Fibroblast of skin of back (primary cell): ENCODE measurements at places on chromosomes 2 and 18.
A peak's percentile ranks its signal among the peaks of the same experiment; 100 is the strongest.

DNA sequence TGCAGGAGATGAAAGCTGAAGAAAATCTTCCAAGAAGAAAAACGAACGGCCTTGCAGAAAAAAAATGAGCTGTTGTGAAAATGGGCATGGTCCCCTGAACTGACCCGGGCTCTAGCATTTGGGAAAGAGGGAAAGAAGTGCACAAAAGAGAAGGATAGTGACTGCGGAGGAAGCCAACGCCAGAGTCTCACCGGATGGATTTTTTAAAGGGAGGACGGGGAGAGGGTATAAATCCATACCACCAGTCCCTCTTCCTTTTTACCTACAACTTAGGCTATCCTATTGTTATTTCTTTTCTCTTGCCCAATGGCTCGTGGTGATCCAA is 601 bp downstream of the WDR35 start:
- no peak for DNase-seq

DNA sequence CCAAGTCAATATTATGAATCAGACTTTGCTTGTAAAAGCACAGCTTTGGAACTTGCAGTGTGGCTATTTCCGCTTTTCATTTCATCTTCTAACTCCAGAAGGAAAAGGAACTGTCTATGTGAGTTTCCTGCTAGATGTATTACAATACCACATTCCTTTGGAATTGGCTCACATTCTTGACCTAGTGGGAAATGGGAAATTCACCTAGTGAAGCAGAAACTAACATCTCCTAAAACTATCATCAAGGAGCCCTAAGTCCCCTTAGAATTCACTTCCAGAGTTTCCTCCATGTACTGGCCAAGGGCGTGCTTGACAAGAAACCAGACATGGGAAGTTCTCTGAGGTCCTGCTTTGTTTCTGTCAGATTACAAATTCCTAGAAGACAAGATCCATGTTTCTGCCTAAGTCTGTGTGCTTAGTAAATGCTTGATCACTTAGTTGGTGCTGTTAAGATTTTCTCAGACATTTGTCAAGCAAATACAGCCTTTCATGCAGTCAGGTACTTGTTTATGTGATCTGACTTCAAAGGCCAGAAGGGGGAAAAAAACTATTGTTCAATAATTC is 275.7 kb upstream of the FN1 start:
- DNase-seq, result peak; percentile 89

DNA sequence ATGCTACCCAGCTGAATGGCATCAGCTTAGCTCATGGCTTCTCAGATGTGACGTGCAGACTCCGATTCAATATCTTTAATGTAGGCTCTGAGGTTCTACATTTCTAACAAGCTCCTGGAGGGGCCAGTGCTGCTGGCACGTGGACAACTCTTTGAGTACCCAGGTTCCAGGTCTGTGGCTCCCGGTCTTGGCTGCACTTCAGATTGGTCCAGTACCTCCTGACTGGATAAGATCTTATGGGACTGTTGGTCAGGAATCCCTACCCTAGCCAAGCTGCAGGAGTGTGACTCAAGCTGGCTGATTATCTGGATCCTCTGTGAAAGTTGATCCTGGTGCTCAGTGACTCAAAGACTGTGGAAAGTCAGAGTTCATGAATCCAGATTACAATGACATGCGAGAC is 222.1 kb downstream of the ANKRD30B start:
- peak; percentile 87 for DNase-seq

DNA sequence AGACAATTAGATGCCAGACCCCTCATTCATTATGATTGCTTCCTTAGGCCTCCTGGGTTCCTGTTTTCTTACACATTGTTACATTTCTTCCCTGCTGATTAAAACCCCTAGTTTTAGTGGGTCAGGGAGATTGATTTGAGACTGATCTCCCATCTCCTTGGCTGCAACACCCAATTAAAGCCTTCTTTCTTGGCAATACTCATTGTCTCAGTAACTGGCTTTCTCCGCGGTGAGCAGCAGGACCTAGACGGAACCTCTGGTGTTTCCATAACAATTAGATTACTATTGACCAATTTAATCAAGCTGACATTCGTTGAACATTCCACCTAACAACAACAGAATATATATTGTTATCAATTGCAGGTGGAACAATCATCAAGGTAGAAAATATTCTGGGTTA is 1676.4 kb upstream of the SLC39A10 start:
- DNase-seq, result no peak

DNA sequence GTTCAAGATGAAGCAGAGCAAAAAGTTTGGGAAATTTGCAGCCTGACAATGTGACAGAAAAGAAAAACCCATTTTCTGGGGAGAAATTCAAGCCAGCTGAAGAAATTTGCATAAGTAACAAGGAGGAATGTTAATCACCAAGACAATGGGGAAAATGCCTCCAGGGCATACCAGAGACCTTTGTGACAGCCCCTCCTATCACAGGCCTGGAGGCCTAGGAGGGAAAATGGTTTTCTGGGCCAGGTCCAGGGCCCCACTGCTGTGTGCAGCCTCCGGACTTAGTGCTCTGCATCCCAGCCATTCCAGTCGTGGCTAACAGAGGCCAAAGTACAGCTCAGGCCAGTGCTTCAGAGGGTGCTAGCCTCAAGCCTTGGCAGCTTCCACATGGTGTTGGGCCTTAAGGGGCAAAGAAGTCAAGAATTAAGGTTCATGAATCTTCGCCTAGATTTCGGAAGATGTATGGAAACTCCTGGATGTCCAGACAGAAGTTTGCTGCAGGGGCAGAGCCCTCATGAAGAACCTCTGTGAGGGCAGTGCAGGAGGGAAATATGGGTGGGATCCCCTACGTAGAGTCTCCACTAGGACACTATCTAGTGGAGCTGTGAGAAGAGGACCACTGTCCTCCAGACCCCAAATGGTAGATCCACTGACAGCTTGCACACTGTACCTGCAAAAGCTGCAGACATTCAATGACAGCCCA is 314.1 kb upstream of the TRIB2 start:
- DNase-seq, result no peak

GRCh38 chr2:168577885-168578284 is 121.8 kb downstream of the CERS6 start:
- DNase-seq, result no peak

GRCh38 chr18:4586731-4587130 is 131.6 kb upstream of the DLGAP1 start:
- no peak for DNase-seq

GRCh38 chr2:67256892-67257291 is 140.2 kb upstream of the ETAA1 start:
- peak; percentile 89 for DNase-seq

- DNase-seq, result peak; percentile 56
Observed at GRCh38 chr18:63307551-63308200, 11.9 kb downstream of the BCL2 start.

GRCh38 chr18:74063023-74063422 is 84.6 kb downstream of the FBXO15 start:
- DNase-seq, result no peak

- DNase-seq, result peak; percentile 60
Observed at GRCh38 chr2:66803726-66804125, 368.8 kb downstream of the MEIS1 start.

DNA sequence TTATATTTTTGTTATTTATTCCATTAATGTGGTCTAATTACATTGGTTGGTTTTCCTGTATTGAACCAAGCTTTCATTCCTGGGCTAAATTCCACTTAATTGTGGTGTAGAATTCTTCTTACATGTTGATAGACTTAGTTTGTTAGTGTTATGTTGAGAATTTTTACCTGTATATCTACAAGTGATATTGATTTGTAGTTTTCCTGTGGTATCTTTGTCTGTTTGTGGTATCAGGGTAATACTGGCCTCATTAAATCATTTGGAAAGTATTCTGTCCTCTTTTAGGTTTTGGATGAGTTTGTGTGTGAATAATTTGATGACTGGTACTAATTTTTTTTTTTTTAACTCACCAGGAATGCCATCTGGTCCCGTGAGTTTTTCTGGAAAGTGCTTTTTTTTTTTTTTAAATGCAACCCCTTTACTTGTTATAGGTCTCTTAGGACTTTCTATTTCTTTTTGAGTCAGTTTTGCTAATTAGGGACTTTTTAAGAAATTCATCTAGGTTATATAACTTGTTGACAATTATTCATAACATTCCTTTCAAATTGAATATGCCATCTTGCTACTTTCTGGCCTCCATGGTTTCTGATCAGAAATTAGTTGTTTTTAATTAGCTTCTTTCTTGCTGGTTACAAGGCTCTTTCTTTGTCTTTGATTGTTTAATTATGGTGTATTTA is 232.8 kb downstream of the CCDC85A start:
- DNase-seq, result no peak

DNA sequence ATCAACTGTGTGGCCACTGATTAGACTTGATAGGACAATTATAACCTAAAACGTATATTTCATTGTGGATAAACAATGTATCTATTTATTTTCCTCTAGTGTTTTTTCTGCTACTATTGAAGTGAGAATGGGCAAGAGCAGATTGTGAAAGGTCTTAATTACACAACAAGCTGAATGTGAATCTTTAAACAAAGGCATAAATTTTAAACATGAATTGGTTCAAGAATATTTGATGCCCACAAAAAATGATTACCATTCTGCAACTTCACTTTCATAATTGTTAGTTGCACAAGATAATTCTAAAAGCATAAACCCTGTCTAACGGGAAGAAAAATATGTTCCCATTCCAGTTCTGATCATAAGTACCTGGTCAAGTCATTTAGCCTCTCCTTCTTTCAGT is 285.6 kb downstream of the GULP1 start:
- DNase-seq, result no peak

- no peak for DNase-seq
Observed at GRCh38 chr18:49073437-49073836, 122.7 kb upstream of the SMAD7 start.

DNA sequence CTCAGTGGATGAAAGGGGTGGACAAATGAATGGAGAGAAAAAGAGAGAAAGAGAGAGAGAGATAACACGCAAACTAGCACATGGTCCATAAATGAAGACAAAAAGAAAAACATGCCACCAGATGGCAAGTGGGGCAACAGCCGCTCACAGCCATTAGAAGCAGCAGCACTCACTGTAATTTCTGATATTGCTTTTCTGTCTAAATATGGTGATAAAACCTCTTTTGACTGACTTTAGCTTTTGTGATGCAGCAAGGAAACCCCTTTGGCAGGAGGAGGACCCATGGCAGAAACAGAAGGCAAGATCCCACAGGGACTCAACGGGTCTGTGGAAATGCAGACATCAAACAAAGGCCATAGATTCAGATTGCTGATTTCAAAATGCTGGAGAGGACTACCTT is 88.0 kb upstream of the CDH20 start:
- no peak for DNase-seq

DNA sequence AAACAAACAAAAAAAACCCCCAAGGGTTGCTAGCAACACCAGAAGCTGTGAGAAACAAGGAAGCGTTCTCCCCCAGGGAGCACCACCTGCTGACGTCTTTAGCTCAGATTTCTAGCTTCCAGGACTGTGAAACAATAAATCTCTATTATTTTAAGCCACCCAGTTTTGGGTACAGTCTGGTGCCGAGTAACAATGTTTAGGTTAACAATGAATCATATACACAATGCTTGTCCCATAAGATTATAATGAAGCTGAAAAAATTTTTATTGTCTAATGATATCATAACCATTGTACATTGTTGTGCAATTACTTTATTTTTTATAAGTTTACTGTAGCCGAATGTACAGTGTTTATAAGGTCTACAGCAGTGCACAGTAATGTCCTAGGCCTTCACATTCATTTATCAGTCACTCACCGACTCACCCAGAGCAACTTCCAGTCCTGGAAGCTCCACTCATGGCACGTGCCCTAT is 72.1 kb upstream of the CAB39 start:
- DNase-seq, result peak; percentile 44

DNA sequence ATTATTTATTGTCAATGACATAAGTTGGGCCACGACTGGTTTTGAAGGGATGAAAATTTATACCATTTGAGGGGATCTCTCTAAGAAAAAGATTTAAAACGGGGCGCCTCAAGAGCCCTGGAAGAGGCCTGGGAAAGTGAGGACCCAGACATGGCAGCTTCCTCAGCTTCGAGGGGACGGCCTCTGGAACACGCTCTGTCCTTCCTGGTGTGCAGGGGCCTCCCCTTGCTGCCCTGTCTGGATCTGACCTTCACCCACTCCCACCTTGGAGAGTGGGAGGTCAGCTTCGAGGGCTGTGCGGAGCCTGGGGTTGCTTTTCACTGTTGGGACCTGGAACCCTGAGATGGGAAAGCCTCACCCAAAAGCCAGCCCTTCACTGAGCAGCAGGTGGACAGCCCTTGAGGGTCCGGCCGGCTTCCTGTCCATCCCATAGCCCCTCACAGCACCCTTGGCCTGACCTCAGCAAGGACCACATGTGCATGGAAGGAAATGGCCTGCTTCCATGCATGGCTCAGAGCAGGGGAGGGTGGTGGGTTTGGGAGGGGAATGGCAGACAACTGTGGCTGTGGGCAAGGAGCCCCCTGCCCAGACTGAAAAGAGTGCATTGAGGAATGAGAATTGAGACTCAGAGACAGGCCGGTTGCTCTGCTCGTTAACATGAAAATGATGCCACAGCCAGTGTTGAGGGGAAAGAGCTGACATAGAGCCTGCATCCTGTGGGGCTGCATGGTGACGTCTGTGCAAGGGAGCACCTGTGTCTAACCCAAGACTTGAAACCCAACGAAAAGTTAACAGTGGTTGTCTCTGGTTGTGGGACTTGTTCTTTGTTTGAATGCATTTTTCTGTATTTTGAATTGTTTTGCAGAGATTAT is 16.3 kb downstream of the FBLN7 start:
- no peak for DNase-seq

GRCh38 chr18:22314001-22314400 is 103.7 kb downstream of the CTAGE1 start:
- DNase-seq, result peak; percentile 54

GRCh38 chr2:214005337-214005736 is 405.5 kb upstream of the VWC2L start:
- no peak for DNase-seq

DNA sequence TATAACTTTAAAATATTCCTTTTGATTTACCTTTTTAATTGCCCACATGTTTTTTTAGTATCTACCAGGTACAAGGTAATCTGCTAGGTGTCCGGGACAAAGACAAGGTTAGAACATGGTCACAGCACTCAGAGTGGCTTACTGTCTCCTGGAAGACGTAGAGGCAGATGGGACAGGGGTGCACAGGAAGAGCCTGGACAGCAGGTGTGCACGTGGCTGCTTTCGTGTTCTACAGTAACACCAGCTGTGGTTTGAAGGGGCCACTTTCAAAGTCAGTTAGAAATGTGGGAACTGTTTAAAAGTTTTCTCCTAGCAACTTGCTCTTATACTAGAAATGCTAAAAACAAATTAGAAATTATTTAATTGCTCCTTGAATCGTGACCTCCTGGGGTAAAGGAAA is 102.9 kb upstream of the ALPP start:
- no peak for DNase-seq

DNA sequence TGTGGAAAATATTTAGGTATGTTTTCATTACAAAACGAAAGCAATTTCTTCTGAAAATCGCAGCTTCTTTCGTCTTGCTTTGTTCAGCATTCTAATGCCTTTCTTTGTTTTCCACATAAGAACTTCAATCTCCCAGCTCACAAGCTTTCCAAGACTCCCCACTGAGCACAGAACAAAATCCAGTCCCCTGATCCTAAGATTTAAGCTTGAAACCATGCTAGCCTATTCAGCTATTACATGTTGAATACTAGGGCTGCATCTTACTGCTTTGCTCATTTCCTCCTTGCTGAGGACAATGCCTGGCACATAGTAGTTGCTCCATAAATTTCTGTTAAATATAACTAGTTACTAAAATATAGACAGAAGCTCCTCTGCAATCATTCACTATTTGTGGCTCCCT is 160.6 kb downstream of the GALNT3 start:
- DNase-seq, result no peak

- no peak for DNase-seq
Observed at GRCh38 chr18:23570912-23571504, 15.3 kb downstream of the NPC1 start.

- peak; percentile 27 for DNase-seq
Observed at GRCh38 chr2:669323-669722, 7.9 kb downstream of the TMEM18 start.

GRCh38 chr2:30334762-30335363 is 103.5 kb downstream of the LBH start:
- DNase-seq, result no peak
